ENCODE measurements at places on chromosomes 4 and X.

DNA sequence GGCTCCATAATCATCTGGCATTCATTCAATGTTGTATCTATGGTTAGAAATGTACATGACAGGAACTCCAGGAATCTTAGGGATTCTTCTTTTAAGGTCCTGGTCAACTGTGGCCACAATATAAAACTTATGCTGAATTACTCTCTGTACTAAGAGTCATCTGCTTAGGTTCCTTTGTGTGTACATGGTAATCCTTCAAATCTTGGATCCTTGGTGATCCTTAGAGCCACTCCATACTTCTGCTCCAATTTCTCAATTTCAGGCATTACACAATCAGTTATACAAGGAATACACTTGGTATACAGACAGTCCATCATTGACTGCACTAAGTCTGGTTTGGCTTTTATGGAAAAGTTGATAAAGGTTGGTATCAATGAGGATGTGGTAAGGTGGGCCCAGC lies 5.8 kb downstream of the SRD5A3 start:
- DNase-seq: no peak

DNA sequence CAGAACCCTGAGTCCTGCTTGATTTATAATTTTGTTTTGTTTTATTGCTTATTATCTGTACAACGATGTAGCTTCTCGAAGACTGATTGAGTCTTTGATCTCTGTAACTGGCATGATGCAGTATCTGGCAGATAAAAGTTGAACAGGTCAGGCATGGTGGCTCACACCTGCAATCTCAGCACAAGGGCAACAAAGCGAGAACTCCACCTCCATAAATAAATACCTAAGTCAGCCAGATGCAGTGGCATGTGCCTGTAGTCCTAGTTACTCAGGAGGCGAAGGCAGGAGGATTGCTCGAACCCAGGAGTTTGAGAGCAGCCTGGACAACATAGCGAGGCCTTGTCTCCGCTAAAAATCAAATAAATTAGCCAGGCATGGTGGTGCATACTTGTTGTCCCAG lies 15.7 kb upstream of the WDR19 start:
- DNase-seq: no peak

DNA sequence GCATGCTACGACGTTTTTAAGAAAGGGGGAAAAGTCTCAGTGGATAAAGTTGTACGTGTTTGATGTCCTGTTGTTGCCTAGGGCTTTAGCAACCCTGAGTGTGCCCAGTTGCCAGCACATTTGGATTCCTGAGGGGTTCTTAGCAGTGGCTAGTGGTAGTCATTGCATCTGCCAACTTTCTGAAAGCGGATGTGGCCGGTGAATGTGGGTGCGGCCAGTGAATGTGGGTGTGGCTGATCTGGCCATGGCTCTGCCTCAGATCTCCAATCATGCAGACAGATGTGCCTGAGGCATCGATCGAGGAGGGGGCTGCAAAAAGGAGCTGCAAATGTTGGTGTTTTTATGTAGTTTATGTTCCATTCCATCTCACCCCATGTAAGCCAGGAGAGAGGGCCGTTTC lies 41.5 kb upstream of the FAT1 start:
- DNase-seq: no peak

DNA sequence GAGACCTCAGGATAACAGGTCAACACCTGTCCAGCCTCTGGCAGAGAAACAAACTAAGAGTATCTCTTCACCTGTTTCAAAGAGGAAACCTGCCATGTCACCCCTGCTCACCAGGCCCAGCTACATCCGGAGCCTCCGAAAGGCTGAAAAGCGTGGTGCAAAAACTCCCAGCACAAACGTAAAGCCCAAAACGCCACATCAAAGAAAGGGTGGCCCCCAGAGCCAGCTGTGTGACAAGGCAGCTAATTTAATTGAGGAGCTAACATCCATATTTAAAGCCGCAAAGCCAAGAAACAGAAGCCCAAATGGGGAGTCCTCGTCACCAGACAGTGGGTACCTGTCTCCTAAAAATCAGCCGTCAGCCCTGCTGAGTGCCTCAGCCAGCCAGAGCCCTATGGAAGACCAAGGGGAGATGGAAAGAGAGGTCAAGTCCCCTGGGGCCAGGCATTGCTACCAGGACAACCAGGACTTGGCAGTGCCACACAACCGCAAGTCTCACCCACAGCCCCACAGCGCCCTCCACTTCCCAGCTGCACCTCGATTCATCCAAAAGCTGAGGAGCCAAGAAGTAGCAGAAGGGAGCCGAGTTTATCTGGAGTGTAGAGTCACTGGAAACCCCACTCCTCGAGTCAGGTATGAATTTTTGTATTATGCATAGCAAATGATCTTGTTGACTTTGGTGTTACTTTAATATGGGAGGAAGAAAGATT lies 15.1 kb downstream of the PALLD start:
- no peak for DNase-seq

DNA sequence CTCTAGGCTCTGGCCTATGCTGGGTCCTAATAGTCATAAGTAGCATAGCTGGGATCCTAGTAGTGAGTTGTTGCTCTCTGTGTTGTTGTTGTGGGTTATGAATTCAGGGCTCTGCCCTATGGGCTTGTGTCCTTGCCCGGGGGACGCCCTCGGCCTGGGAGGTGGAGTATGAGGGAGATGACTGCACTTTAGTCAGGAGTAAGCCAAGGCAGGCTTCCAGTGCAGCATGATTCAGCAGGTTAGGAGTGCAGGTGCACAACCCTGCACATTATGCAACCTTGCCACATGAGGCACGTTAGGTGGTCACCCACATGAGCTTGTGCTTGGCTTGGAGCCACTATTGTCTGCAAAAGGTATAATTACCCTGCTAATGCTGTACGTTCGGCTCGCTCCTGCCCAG lies 58.4 kb upstream of the CCDC149 start:
- DNase-seq: no peak

DNA sequence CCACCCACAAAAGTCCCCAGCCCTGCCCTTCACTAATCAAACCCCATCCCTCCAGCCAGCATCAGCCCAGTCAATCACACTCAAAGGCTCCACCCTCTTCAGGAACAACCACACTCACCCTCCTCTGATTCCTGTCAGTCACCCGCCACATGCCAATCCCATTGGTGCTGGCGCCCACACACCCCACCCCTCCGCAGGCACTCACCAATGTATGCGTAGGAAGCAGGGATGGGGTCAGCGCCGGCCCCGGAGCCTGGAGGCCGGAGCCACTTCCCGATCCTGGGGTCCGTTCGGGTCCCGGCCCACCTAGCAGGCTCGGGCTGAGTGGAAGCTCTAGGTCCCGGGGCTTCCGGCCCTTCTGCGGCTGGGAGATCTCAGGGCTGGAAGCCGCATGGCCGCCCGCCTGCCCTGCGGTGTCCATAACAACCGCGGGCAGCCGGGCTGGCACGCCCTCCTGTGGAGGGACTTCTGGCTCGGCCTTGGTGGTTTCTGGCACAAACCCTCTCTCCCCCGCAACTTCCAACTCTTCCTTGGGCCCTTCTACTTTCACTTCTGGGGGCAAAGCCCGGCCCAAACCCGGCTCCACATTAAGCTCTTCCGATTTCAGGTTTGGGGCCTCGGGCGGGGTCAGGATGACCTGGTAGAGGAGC lies 7.9 kb upstream of the CFP start:
- DNase-seq: no peak

DNA sequence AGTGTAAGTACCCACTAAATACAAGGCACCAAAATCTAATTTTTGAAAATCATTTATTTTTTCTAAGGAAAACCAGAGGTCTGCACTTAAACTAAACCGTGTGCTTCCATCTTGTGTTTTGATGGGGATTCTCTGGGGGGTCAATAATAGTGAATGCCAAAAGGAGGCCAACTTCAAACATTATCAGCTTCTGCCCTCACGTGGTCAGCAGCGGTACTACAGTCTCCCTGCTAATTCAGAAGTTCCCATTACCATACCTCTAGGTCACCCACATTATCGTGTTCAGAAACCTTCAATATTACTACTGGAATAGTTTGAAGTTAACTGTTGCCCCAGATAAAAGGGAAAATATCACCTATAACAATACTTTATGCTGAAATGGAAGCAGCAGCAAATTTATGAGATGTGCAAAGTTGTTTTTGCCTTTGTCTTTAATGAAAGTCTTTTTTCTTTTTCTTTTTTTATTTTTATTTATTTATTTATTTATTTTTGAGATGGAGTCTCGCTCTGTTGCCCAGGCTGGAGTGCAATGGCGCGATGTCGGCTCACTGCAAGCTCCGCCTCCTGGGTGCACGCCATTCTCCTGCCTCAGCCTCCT lies 17.3 kb downstream of the CTPS2 start:
- peak; percentile 94 for DNase-seq

- DNase-seq: no peak
Observed at GRCh38 chrX:29215251-29215650, 628.0 kb downstream of the IL1RAPL1 start.

DNA sequence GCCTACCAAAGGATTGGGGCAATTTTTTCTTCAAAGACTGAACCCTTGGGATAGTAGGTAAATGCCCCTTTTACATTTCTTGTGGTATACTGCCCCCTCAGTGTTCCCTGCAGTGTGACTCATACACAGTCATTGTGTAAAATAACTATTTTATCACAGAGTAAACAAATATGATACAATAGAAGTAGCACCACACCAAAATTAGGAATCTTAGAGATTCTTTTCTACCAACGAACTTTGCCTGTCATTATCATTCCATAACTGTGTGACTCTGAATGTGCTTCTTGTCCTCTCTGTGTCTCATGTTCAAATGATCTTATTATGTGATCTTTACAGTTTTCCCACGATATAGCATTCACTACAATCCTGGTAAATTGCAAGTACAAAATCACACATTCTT lies 517.0 kb downstream of the ZIC3 start:
- no peak for DNase-seq

DNA sequence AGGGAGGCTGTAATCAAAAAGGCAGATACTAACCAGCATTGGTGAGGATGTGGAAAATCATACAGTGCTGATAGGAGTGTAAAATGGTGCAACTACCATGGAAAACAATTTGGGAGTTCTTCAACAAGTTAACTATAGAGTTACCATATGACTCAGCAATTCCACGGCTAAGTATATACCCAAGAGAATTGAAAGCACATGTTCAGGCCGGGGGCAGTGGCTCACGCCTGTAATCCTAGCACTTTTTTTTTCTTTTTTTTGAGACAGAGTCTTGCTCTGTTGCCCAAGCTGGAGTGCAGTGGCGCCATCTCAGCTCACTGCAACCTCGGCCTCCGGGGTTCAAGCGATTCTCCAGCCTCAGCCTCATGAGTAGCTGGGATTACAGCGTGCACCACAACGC lies 15.0 kb upstream of the CD99L2 start:
- DNase-seq: no peak

DNA sequence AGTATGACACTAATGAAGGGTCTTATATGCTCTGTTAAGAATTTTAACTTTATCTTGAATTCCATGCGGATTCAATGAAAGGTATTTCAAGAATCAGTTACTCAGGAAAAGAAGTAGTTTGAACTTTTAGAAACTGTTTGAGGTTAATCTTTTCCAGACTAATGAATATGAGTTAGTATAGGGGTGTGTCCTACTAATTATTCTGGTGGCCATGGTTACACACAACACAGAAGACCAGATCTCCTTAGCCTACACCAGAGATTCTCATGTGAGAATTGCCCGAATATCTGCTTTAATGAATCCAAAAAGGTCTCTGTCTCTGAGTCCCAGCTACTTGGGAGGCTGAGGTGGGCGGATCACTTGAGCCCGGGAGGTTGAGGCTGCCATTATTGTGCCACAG lies 100.4 kb downstream of the MMRN1 start:
- DNase-seq: no peak

GRCh38 chr4:128244379-128244778 lies 43.2 kb downstream of the PGRMC2 start:
- no peak for DNase-seq

DNA sequence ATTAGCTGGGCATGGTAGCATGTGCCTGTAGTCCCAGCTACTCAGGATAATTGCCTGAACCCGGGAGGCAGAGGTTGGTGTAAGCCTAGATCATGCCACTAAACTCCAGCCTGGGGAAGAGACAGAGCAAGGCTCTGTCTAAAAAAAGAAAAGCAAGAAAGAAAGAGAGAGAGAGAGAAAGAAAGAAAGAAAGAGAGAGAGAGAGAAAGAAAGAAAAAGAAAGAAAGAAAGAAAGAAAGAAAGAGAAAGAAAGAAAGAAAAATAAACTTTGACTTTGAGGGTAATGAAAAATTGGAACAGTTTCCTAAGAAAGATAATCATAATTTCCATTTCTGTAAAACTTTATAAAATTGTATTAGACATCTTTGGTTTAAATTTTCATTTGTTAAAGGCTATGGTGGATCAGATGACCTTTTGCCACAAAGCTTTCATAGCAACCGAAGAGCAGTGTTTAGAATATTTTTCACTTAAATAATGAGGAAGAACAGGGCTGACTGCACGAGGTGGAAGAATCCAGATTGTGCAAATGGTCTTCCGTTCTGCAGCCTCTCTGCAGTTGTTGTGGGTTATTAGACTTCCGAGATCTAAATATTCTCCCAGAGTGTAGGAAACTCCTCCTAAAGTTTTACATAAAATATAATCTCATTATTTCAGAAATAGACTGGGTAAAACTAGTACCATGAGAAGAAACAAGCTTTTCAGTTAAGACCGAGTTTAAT lies 55.9 kb downstream of the RBM47 start:
- DNase-seq: no peak

DNA sequence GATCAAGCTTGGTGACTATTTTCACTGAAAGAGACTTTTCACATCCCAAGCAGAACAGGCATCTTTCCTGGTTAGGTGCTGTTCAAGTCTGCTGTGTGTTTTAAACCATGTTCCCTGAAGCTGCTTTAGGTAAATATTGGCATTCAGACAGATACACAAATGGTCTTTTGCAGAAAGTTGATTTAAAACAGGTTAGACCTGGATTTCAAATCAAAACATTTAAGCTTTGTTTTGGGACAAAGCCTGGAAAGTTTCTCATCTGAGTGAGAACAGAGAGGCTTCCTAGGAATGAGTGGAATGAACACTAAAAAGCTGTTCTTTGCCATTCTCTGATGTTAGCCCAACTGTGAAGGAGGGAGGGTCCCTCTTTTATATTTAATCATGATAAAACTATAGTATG lies 10.1 kb downstream of the ANXA3 start:
- DNase-seq: no peak

- DNase-seq: no peak
Observed at GRCh38 chr4:138576684-138577083, 334.5 kb upstream of the SLC7A11 start.

- no peak for DNase-seq
Observed at GRCh38 chrX:5683996-5684395, 544.7 kb downstream of the NLGN4X start.

DNA sequence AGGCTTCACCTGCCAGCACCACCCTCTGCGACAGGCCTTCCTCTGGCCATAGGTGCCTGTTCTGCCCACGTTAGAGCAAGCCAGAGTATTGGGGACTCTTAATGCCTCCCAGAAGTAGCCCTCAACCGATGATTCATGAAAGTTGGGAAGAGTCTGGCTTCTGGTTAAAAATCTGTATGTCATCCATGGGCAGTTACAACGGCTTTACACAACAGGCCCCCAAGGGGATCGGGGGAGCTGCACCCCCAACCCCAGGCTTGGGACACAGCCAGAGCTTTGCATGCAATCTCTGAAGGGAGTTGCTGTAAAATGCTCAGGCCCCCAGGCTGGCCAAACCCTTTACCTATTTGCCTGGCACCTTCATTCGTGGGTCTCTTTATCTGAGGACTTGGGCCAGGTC lies 5.4 kb upstream of the CYTL1 start:
- DNase-seq: no peak

- DNase-seq: no peak
Observed at GRCh38 chr4:40221744-40222143, 24.9 kb downstream of the RHOH start.

Measured in omental fat pad (tissue), 4 donors.